ENCODE measurements at places on chromosomes 1 and 21.

DNA sequence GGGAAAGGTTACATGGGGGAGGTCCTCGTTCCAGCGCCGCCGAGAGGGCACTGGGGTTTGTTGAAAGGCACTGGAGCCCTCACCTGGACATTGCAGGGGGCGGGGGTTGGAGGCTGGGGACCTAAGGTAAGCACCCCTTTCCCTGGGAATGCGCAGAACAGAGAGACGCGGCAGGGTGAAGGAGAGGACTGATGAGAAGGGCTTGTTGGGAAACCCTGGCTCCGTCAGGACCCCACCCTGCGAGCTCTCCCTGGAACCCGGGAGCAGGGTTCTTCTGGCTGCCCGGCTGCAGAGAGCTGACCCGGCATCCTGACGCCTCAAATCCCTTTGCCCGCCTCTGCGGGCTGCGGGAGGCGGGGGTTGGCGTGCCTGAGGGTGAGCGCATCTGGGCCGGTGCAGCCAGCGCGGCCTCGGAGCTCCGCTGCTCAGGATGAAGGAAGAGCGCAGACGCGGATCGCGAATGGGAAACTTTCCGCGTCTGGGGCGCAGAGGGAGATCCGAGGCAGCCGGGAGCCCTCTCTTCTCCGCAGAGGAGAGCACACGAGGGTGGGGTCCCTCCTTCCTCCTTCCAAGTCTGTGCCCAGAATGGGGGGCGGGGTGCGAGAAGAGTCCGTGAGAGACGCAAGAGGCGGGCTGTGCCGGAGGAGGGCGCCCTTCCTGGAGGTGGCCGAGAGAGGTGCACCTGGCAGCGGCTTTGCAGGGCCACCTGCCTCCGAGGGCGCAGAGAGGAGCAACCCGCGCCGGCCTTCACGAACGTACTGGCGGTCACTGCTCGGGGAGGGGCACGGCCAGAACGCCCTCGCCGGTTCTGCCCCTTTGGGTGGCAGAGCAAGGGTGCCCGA is 2.4 kb downstream of the IGSF21 start:
- DNase-seq, result no peak

DNA sequence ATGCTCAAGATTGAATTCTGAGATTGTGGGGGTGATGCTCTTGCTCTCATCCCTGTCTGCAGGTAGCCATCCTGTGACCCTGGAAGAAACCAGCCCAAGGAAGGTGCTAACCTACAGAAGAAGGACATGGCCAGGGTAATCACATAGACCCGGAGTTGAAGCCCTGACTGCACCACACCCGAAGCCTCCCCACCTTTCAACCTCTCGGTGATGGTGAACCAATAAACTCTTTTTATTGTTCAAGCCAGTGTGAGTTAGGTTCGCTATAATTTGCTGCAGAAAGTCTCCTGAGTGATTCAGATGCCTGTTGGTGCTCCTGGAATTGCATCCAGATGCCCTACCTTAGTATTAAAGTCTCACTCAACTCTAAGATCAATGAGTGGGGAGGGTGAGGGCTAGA is 163.6 kb downstream of the PLPP3 start:
- DNase-seq, result no peak

GRCh38 chr1:225617479-225617878 is 35.4 kb downstream of the ENAH start:
- no peak for DNase-seq

DNA sequence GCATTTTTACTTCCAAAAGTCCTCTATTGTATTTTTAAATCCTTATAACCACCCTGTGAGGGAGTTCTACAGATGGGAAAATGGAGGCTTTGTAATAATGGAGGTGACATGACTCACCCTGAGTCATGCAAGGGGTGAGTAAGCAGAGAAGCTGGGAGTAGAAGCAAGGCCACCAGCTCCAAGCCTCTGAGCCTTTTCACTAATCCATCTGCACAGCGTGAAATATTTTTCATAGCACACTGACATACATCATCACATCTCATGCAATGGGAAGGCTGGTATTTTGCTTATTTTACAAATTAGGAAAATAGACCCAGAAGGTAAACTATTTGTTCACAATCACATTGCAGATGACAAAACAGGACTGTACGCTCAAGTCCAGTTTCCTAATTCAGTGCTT is 96.9 kb downstream of the KCNH1 start:
- DNase-seq, result no peak

DNA sequence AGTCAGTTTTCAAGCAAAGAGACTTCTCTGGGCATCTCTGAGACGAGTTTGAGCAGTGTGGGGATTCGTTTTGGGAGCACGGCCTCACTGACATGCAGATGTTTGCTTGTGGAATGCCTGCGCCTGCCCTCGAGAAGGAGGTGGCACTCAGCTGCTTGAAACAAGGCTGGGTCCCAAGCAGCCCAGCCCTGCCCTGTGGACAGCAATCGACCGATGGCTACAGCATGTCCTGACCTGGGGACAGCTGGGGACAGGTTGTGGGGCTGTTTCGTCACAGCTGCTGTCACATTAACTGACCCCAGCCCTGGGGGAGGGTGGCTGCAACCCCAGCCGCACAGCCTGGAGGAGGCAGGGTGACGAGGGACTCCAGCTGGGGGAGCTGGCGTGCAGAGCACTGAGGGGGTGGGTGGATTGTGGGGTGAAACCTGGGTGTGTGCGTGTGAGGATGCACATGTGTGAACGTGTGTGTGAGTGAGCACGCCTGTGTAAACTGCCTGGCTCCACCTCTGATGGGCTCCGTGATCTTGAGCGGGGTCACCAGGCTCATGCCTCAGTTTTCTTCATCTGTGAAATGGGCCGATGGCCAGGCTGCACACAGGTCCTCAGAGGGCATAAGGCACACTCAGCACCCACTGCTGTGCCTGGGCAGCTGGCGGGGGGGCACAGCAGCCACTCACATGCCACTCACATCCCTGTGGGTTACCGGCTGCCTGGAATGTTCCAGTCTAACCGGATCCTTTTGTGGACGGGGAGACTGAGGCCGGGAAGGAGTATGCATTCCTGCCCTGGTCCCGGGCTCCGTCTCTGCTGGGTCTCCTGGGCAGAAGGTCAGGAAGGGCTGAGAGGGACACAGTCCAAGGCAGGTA is 49.3 kb downstream of the COL18A1 start:
- DNase-seq, result no peak

GRCh38 chr1:225617956-225618355 is 35.0 kb downstream of the ENAH start:
- no peak for DNase-seq

GRCh38 chr1:8706995-8707396 is 110.4 kb downstream of the RERE start:
- DNase-seq, result no peak

DNA sequence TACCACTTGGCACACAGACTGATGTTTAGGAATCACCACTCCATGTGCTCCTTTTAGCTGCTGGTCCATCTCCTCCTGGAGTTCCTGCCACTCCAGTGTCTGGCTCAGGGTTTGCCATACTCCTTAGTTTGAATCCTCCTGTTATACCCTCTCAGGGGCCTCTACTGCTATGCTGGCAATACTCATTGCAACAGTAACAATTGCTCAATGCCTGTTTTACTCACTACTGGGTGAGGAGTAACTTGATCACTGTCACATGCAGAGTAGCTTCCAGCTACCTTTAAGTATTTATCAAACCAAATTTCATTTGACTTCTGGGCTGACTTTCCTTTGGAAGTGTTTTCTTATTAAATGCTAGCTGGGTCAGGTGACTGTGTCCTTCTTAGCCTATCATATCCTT is 107.2 kb upstream of the WLS start:
- DNase-seq, result no peak

DNA sequence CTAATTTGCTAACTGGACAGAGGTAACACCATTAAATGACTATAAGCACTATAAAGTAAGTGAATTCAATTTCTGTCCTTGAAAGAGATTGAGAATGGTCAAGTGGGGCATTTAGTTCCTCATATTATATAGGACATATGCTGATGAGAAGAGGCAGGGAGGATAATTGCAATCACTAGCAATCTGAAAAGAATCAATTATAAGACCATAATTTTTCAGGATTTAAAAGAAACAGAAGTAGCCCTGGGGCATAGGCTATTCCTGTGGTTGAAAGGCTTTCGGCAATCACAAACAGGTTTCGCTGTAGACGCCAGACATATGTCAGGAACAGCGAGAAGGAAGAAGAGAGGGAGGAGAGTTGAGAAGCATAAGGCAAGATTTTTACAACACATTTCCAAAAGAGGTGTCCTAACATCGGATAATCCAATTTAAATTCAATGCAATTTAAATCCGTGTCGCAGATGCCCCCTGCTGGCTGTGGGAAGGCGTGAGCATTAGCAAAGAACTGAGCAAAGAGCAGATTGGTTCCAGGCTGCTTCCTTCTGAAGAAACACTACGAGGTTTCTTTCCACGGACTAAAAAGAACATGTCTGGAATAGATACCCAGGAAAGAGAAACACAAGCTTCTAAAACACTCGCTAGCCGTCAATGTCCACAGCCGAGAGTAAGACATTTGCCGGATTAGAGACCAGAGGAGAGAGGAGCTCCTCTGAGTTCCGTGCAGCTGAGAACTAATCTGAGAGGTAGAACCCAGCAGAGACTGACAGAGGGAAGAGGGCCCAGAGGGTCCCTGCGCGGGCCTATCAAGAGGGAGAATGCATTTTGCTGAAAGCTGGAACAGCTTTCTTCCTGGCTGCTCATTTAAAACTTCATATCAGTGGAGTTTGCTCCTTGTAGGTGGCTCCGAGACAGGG is 27.9 kb downstream of the RGS5 start:
- DNase-seq, result peak; percentile 1

- no peak for DNase-seq
Measured at GRCh38 chr1:223776826-223777454, 64.6 kb downstream of the CAPN2 start.

GRCh38 chr1:39103328-39104157 is 77.4 kb downstream of the NDUFS5 start:
- DNase-seq, result no peak

DNA sequence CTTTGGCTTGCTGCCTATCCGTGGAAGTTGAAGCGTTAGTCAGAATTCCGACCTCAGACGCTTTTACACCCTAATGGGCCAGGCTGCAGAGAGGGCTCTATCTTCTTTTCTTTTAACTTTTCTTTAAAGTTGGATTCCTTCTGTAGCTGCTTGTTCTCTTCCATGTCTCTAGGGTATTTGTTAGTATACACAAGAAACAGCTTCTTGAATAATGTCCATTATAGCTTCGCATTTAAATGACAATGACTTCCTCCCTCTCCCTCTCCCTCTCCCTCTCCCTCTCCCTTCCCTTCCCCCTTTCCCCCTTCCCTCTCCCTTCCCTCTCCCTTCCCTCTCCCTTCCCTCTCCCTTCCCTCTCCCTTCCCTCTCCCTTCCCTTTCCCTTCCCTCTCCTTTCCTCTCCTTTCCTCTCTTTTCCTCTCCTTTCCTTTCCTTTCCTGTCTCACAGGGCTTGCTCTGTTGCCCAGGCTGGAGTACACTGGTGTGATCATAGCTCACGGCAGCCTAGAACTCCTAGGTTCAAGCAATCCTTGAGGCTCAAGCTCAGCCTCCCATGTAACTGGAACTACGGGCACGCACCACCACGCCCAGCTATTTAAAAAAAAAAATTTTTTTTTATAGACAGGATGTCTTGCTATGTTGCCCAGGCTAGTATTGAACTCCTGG is 33.0 kb downstream of the RIPPLY3 start:
- no peak for DNase-seq

- DNase-seq, result no peak
Measured at GRCh38 chr21:20570824-20571232, 427.4 kb upstream of the NCAM2 start.

GRCh38 chr1:179002552-179003345 is 22.9 kb upstream of the FAM20B start:
- peak; percentile 58 for DNase-seq

DNA sequence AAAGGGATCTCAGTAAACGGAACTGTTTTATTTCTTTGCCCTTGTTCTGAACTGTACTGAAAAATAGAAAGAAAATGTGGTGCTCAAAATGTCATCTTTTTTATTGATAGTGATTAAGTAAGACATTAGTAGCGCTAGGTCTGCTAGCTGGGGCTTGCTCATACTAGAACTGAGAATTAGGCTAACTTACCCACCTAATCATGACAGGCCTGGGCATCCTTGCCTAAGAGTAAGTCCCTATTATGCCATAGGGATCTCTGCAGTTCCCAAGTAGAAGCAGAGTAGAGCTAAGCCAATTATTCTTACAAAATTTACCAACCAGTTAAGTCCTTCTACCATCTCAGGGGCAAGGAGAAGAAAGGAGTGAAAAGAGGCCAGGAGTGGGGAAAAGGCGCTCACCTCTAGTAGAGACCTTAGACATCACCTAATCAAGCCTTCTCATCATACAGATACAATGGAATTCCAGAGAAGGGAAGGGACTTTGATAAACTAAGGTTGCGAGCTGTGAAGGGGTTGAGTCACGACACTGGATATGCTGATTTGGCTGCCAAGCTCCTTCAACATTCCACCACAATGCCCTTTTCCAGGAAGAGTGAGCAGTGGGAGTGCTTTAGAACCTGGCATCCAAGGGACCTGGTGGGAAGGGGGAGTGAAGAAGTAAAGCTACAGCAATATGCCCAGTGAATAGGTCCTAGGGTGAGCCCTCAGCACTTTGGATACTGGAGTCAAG is 27.7 kb upstream of the RPTN start:
- DNase-seq, result no peak

DNA sequence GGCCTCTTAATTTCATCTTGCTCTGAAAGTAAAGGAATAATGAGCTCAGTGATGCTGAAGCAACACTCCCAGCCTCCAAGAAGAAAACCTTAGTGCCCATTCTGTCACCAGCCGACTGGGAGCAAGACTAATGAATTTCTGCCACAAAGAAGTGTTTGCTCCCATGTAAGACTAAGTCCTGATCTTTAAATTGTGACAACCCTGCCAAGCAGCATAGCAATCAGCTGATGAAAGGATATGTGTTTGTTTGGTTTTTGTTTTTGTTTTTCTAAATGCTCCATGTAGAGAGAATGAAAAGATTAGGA is 113.7 kb upstream of the PALMD start:
- DNase-seq, result no peak

DNA sequence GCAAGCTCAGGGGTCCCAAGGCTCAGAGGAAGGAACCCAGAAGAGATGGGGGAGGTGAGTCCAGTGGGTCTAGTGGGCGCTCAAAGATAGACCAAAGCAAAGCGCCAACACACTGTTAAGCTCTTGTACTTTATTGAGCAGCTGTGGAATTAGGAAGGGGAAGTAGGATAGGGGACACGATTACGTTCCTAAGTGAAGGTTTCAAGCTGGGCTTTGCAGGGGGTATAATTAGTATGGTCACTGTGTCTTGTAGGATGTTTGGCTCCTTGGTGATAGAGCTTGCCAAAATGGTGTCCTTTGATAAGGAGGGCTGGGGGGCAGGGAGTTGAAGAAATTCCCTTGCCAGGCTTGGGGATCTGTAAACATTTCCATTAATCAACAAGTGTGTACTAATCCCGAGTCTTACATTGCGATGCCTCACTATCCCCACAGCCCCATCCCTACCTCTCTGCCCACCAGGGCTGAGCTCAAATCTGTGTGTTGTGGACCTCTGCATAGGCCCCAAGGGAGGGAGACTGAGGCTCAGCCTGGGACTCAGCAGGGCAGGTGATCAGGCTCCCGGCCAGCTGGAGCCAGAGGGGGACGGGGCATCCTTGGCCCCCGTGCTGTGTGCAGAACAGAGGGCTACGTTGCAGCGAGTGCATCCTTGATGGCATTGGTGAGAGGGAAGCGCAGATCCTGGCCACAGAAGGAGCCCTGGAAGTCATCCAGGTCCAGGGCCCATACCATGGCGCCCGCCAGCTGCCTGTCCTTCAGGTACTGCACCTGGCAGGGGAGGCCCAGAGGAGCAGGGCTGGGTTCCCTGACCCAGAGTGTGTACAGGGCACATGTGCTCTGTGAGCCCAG is 3.4 kb upstream of the MYBPH start:
- DNase-seq, result no peak

GRCh38 chr1:7501084-7501491 is 270.0 kb upstream of the VAMP3 start:
- DNase-seq, result no peak

Measured in activated T-cell treated with anti-CD3 and anti-CD28 coated beads for 4 hours (primary cell).